ENCODE measurements at places on chromosomes 5 and 9. TPM values are rescaled to one million over a fixed set of nuclear protein-coding genes. Genes with fewer than 3 reads are reported as not detected.

The AQP7 gene
- 6.3 TPM for total RNA-seq

The IFNB1 gene
- total RNA-seq = not detected

The AGXT2 gene
- not detected for total RNA-seq

The CENPK gene
- total RNA-seq = 12.5 TPM

The SEMA5A gene
- total RNA-seq = 25.1 TPM

The SLC36A2 gene
- total RNA-seq = under 0.01 TPM

The KIF24 gene
- 5.7 TPM for total RNA-seq

The MLANA gene
- not detected for total RNA-seq

The PCDHA3 gene
- total RNA-seq = not detected

The ANKDD1B gene
- total RNA-seq = 3.7 TPM

The PGM5 gene
- total RNA-seq = 69.4 TPM

Data from skeletal muscle tissue (tissue), 5 donors.